NCI-H226 (cell line): ENCODE measurements at places on chromosomes 7 and 10.

DNA sequence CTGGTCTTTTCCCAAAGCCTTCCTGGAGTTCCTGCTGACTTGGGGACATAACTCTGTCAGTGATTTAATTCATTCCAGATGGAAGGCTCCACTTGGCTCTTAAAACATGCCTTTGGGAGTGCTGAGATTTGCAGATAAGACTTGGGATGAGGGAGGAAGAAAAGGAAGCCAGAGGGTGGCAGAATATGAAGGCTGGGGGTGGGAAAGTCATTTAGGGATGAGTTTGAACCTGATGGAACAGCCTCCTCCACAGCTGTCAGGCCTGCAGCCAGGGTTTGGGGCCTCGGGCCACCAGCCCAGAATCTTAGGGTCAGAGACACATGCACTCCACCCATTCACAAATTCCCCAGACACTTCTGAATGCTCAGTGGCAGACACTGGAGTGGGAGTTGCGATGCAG is 28.4 kb upstream of the EIF5AL1 start:
- no peak for DNase-seq

DNA sequence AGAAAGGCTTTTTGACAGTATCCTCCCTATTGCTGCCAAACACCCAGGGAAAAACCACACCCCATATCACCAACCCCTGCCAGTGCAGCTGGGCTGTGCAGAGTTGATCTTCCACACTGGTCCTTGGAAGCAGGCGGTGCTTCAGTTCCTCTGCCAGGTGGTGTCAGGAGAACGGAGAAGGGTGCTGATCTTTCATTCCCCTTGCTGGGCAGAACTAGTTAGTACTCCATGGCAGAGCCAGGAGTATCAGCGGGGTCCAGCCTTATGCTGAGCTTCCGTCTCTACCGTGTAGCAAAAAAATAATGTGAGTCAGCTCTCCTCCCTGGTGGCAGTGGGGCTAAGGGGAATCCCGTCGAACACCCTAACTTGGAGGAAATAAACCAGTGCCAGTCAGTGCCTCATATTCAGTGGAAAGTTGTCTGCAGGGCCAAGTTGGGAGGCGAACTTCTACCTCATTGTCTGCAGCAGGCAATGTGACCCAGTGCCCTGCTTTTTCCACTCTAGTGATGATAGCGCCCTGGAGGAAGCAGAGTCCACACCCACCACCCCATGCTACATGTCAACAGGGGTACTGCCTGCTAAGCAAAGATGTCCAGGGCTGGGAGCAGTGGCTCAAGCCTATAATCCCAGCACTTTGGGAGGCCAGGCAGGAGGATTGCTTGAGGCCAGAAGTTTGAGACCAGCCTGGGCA is 175.4 kb downstream of the AUTS2 start:
- peak; percentile 33 for DNase-seq

DNA sequence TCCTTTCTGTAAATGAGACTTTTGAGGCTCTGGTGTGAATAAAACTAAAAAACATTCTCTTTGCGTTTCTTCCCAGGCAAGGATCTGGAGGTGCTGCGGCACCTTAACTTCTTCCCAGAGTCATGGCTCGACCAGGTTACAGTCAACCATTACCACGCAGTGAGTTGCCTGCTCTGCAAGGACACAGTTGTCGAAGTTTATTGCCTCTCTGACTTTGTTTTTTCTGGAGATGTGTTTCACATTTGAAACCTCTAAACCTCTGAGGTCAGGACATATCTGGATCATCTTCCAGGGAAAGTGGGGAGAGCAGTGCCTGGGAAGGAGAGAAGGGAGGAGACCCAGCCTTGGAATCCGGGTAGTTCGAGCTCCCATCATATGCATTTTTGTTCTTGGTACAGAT is 43.4 kb upstream of the PLEKHA1 start:
- DNase-seq = no peak

DNA sequence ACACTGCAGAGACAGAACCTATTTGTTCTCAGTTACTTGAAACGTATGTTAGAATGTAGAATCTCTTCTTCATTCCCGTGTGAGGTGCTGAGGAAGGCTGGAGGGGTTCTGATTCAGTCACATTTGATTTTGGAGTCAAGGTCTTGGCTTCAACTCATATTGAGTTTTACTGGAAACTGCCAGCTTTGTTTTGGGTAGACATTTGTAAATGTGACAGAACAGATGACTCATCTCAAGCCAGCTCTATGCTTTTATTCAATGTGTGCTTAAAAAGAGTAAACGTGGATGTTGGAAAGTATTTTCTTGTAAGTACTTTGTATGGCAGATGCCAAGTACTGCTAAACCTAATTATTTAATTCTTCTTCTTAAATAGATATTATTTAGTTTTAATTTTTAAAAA is 780.8 kb upstream of the C7orf33 start:
- no peak for DNase-seq

GRCh38 chr10:36023939-36024338 is 381.8 kb upstream of the FZD8 start:
- no peak for DNase-seq

DNA sequence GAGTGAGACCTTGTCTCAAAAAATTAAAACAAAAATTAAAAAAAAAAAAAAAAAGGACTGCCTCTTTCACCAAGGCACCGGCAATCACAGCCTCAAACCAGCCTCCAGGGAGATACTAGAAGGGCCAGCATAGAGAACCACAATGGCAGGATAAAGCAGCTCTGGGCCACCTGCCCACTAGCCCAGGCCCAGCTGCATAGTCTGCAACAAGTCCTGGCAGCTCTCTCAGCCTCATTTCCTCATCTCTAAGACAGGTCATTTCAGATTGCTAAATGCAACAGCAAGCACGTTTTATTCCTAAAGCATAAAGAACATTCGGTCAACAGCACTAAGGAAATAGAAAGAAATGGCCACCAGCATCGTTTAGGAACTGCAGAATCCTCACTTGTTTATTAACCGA is 28.8 kb downstream of the XPNPEP1 start:
- peak; percentile 42 for DNase-seq

GRCh38 chr7:131556053-131556908 is at the start of gene PODXL:
TSS of gene PODXL (minus strand) at chr7:131556628. CDS start at chr7:131556359, 269 bp downstream.
- peak; percentile 47 for DNase-seq

DNA sequence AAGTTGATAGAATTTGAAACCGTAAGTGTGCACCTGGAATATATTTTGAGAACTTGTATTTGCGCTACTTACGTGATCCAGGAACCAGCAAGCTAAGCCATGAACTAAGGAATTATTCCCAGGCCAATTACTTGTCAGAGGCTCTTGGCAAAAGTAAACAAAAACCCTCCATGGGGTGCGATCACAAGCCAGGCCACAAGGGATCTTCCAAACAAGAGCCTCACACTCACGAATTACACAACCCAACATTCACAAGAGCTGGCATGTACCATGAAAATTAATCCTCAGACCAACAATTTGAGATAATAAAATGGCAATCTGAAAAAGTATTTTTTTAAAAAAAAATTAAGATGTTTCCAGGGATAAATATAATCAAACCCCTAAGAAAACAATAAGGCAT is 467.0 kb upstream of the AKR1E2 start:
- DNase-seq = no peak

GRCh38 chr10:33535866-33536265 is 201.4 kb upstream of the NRP1 start:
- DNase-seq = no peak

DNA sequence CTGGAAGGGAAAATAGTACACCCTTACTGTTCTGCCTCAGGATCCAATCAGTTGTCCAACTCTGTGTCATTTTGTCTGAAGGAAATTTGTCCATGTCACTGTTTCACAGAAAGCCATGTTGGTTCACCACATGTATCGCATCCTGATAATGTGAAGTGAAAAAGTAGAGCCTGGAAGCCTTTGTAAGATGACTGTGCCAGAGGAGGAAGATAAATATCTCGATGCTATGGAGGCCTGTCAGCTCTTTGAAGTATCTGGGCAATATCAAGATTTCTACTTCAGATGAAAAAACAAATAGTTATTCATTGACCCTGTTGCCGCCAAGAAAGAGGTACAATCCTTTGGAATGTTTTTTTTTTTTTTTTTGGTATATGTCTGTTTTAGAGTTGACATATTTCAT is 270.5 kb downstream of the PHF14 start:
- DNase-seq = no peak

- no peak for DNase-seq
Measured at GRCh38 chr7:159281573-159281972, 136.9 kb upstream of the VIPR2 start.

DNA sequence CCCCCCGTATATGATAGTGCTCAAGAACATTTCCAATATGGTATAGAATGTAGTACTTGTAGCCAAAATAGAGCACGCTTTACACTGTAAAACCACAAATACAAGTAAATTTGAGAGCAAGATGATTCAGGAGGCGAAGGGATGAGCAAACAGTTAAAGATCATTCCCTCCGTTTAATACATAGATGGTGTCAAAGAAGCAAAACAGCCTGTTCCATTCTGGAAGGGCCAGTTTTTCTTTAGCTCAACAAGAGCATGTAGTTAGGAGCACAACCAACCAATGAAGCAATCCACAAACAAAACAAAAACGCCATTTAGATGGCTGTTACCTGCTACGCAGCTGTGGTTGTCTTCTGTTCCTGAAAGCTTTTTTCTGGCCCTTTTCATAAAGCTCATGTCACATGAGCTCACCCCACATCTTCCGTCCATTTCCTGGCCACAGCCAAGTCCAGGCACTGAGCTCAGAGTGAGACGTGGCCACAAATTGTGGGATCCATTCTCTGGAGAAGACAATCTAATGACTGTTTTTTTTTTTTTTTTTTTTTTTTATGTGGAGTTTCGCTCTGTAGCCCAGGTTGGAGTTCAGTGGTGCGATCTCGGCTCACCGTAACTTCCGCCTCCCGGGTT is 185.6 kb downstream of the FANK1 start:
- no peak for DNase-seq

DNA sequence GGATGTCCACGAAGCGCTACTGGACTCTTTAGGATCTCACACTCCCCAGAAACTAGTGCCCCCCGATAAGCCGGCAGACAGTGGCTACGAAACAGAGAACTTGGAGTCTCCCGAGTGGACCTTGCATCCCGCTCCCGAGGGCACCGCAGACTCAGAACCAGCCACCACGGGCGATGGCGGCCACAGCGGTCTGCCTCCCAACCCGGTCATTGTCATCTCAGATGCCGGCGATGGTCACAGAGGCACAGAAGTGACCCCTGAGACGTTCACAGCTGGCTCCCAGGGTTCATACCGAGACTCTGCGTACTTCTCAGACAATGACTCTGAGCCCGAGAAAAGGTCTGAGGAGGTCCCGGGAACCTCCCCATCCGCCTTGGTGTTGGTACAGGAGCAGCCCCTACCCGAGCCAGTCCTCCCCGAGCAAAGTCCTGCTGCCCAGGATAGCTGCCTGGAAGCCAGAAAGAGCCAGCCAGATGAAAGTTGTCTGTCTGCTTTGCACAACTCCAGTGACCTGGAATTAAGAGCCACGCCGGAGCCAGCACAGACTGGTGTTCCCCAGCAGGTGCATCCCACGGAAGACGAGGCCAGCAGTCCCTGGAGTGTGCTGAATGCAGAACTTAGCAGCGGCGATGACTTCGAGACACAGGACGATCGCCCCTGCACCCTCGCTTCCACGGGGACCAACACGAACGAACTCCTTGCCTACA is 17.6 kb upstream of the BHLHA15 start:
- no peak for DNase-seq

DNA sequence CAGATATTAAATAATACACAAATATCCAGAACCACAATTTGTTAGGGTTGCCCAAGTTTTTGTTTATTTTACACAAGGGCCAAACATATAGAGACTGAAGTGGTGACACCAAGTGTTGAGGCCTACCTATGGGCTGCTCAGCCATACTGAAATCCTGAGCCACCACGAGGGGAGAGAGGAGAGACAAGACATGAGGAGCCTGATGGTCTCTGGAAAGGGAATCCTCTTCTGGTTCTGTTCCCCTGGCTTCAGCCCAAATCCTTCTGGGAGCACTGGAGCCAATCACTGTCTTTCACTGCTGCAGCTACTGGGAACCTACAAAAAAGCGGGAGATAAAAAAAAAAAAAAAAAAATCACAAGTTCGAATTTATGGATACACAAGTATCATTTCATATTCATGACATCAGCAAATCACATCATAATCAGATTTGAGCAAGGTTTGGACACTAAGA is 1.9 kb downstream of the SKIDA1 start:
- DNase-seq = no peak
